ENCODE measurements at places on chromosomes 12 and 14.

DNA sequence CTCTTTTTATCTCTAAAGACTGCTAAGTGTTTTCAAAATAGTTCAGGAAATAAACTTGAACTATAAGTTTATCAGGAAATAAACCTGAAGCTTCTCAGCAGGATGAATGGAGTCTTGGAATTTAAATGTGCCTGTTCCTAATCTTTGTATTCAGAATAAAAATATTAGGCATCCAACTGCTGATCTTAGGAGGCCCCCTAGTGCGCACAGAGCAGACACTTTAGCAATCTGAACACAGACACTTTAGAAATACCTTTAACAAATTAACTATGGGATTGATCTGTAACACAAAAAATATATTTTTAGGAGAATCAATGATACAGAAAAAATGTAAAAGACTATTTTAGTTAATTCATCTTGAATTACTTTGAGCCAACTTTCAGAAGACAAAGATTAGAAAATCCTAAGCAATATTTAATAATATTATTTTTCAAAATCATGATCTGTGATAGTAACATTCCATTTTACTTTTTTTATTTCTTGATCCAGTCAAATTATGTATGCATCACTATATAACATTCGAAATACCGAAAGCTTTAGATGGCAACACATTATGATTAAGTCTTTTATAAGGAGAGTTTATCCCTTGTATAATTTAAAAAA lies 80.9 kb downstream of the SLC41A2 start:
- no peak for DNase-seq

DNA sequence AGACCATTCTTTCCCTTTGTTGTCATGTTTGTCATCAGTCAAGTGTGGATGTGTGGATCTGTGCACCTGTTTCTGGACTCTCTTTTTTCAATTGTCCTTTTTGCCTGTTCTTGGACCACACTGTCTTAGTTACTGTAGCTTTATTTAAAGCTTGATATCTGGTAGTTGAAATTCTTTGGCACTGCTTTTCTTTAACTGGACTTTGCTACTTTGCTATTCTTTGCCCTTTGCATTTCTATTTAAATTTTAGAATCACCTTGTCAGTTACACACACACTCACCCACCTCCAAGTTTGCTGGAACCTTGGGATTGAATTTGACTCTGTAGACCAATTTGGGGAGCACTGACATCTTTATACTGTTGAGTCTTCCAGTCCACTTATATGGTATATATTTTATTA lies 61.5 kb downstream of the VRK1 start:
- DNase-seq: no peak

DNA sequence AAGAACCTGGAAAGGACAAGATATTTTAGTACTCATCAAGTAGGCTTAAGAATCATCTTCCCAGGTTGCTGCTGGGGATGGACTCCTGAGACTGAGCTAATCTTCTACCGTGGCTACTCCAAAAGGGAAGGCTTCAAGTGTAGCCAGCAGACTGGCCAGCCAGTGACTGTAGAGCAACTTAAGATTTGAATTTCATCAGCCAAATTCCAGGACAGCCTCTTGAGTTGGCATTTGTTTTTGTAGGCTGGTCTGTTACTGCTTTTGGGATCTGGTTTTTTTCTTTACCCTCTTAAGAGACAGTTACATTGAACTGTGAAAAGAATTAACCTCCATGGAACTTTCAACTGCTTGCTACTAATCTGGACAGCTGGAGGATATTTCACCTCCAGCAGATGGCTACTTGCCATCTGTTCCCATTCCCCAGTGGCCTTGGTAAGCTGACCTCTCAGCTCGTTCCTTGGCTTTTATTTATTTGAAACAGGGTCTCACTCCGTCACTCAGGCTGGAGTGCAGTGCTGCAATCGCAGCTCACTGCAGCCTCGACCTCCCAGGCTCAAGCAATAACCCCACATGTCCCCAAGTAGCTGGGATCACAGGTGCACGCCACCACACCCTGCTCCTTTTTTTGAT lies 20.7 kb downstream of the VTI1B start:
- no peak for DNase-seq

DNA sequence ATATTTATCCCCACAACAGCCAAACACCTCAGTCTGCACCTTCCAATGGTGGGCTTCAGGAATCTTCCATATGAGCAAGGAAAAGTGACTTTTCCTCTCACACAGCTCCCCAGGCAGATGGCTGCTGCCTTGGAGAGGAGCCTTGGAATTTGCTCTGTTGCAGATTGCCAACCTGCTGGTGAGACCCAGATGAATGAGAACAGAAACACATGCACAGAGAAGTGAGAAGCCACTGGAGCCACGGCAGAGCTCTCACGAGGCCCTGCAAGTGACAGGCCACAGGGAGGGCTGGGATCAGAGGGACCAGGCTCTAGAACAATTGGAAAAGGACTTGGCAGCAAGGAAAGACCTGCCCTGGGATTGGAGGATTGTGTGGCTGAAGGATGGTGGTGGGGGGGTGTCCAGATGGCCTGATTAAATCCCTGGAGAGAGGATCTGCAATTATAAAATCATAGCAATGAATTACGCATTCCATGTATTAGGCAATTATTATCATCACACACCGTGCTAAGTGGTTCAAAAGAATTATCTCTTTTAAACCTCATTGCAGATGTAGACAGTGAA lies 84.9 kb upstream of the PWP1 start:
- no peak for DNase-seq

GRCh38 chr12:83065562-83065961 lies 378.9 kb downstream of the TMTC2 start:
- no peak for DNase-seq

DNA sequence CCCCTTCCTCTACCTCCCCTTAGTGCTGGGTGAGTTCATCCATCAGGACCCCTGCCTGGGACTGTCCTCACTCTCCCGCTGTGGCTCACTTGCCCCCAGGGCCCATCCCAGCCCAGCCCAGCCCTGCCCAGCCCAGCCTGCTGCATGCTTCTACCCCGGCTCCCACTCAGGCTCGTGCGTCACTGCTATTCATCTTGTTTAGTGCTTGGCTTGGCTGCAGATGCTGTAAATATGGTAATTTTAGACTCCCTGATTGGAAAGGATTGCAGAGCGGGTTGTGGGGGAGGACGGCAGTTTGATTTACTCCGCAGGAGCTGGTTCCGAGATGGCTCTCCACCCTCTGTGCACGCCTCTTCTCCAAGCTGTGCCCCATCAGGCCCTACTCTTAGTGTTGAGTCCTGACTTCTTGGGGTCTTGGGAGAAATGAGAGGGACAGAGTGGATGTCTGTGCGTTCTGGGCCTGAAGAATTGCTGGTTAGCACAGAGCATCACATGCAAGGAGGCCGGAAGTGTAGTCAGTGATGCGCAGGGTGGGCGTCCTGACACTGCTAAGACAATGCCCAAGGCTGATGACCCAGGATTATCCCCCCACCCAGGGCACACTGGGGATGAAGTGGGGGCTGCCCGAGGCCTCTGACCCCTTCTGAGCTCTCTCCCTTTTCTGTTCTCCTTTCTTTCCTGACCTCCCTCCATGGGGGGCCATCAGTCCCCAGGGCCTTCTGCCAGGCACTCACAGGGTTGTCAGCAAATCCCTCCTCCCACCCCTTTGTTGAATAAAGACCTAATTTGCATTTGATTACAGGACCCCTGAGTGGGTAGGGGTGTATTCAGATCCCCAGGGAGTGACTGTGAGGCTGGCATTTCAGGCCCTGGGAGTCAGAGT lies 244.4 kb downstream of the ZFP36L1 start:
- DNase-seq: no peak

DNA sequence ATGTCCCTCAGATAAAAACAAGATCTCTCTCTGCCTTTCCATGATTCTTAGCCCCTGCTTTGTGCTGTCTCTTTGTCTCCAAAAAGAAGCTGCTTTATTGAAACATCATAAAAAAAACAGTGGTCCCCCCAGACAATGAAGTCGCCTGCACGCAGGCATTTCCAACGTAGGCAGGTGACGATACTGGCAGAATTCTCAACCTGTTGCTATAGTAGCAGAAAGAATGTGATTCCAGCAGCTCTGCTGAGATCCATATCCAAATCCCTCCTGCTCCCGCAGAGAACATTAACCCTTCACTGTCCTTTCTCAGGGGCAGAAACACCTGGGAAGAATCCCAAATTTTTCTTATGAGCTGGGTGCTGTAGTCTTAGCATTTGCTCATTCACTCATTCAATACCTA lies 84.8 kb downstream of the STON2 start:
- no peak for DNase-seq

DNA sequence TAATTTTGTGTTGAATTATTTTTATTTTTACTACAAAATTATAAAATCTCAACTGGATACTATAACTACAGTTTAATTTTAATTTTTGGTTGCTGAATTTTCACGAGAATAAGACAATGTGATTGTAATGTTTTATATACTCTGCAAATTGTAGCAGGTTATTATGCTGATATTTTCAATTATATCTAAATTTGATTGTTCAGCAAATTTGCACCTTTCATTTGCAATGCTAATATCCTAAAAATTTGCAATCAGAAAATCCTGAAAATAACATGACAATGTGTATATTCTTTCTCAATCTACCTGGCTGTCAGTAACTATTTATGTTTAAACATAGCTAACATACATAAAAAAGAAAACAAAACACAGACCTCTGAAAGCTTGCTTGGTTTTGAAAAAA lies 932.2 kb upstream of the LRFN5 start:
- DNase-seq: no peak

DNA sequence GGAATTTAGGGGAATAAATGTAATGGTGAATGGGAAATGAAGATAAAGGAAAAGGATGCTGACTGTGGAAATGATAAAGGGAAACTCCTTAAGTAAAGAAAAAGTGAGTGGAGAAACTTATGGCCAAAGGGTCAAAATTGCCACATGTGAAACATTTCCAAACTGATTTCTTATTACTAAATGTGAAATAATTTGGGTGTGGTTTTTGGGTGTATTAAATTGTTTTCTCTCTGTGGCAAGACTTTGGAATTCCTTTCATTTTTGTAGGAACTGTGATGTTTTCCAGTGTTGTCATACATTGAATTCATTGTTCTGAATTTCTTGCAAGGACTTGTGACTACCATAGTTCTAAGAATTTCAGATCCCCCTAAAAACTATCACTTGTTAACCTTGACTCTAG lies 1891.5 kb upstream of the SEL1L start:
- DNase-seq: no peak

DNA sequence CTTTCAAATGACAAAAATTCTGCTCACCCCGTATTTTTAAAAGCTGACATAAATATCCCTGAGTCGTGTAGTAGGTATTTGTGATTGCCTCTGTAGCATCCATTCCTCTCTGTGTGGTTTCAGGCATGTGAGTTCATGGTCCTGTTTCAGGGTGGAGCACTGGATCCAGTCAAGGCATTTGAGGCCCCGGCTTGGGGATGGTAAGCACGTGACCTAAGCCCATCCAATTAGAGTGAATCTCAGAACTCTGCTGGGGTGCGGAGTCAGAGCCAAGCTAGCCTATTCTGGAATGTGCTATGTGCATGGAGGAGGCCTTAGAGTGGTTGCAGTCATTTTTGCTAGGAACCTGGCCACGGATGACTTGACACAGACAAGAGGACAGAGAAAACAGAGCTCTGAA lies 4.3 kb upstream of the CSRP2 start:
- DNase-seq: no peak

- no peak for DNase-seq
Measured at GRCh38 chr14:101225157-101226152, 321.9 kb upstream of the RTL1 start.

DNA sequence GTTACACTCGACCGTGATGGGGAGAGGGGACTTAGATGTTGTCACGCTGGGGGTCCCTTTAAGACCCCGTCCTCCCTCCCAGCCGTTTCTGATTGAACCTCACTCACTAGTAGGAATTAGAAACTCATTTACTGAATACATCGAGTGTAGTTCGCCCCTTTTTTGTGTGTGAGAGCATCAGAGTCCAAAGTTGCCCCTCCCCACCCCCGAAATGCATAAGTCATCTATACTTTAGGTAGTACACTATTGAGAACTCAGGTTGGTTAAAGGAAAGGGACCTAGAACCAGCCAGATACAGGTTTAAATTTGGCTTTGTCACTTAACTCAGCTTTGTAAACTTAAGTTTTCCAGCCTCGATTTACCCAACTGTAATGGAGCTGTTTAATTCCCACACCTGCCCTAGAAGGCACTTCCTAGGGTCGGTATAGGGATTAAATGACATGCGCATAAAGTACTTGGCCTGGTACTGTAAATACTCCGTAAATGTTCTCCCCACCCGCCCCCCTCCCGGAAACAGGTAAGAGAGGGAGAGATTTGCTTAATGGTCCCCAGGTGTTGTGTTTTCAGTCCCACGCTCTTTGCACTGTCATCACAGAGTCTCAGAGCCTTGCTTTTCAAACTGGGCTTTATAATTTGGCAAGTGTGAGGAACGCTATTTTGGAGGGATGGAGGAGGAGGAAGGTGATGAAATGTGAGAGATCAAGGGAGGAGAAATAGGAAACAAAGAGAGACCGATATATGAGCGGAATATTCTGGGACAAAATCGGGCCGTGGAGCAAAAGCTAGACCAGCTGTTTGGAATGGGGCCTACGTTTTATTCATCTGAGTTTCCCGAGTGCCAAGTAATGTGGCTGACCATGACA lies 897 bp downstream of the SUDS3 start:
- no peak for DNase-seq

- no peak for DNase-seq
Measured at GRCh38 chr12:105239304-105239703, 3.3 kb upstream of the APPL2 start.

- no peak for DNase-seq
Measured at GRCh38 chr14:103656031-103656755, 27.2 kb downstream of the KLC1 start.

- DNase-seq: no peak
Measured at GRCh38 chr12:13167226-13167625, 29.3 kb upstream of the EMP1 start.

DNA sequence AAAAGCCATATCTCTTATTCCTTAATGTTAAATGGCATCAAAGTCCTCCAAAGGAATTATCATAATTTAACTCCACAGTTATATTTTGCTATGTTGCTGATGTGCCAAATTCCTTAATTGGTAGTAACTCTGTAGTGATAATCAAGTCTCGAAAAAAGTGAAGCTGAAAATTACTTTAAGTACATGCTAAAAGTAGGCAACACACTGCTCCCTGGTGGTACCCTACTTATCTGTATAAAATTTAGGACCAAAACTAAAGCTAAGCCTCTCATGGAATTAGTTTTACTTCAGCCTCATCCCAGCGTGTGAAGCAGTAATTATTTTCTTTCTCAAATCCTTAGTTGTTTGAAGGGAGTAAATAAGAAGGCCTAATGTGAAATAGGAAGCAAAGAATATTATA lies 132.8 kb downstream of the TTLL5 start:
- no peak for DNase-seq

- DNase-seq: no peak
Measured at GRCh38 chr12:131445184-131445774, 265.6 kb upstream of the SFSWAP start.

Measured in central memory CD8-positive, alpha-beta T cell (primary cell).